ENCODE measurements at places on chromosomes 6 and 20.
A peak's percentile ranks its signal among the peaks of the same experiment; 100 is the strongest.

GRCh38 chr6:195861-196360 is 96.4 kb upstream of the DUSP22 start:
- peak; percentile 37 for DNase-seq

GRCh38 chr20:33915726-33916331 is 77.9 kb upstream of the RALY start:
- DNase-seq, result peak; percentile 21

- DNase-seq, result no peak
Observed at GRCh38 chr6:35541836-35542235, 29.1 kb upstream of the TULP1 start.

GRCh38 chr6:165306955-165307354 is 2.5 kb downstream of the C6orf118 start:
- DNase-seq, result no peak

- DNase-seq, result no peak
Observed at GRCh38 chr20:54107181-54107580, 36.8 kb upstream of the BCAS1 start.

DNA sequence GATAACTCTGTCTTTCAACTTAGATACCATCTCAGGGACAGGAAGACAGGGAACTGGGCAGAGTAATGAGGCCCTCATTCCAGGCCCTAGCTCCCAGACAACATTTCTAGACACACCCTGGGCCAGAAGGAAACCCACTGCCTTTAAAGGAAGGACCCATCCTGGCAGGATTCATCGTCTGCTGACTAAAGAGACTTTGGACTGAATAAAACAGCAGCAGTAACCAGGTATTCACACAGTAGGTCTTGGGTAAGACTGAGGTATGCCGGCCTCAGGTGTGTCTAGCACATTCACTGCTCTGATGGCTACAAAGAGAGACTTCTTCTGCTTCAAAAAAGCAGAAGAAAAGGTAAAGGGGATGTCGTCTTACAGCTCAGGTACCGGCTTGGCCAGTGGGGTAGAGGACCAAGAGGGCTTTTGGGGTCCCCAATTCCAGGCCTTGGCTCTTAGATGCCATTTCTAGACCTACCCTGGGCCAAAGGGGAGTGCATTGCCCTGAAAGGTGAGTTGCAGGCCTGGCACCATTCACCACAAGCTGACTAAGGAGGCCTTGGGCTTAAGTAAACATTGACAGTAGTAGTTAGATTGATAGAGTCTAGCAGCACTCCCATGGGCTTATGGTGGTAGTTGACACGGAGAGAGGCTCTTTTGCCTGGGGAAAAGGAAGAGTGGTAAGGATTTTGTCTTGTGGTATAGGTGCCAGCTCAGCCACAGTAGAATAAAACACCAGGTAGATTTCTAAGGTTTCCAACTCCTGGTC is 13.4 kb downstream of the SNX14 start:
- DNase-seq, result no peak

GRCh38 chr6:138107752-138108592 is 753 bp upstream of the PERP start:
- DNase-seq, result peak; percentile 9

DNA sequence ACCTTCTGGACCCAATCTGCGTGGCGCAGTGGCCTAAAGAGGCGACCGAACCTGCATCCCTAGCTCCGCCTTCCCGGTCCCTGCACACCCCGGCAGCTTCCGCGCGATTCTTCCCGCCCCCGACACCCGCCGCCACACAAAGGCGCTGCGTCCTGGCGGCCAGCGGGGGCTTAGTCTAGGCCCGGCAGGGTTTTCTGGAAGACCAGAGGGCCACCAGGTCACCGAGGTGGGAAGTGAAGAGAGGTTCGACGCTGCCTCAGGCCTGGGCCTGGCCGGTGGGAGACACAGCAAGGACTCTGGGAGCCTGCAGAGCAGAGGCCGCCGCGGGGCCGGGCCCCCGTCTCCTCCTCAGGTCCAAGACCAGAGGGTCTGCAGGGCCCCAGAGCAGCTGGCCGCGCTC is 154.9 kb downstream of the OR2B2 start:
- peak; percentile 27 for DNase-seq

DNA sequence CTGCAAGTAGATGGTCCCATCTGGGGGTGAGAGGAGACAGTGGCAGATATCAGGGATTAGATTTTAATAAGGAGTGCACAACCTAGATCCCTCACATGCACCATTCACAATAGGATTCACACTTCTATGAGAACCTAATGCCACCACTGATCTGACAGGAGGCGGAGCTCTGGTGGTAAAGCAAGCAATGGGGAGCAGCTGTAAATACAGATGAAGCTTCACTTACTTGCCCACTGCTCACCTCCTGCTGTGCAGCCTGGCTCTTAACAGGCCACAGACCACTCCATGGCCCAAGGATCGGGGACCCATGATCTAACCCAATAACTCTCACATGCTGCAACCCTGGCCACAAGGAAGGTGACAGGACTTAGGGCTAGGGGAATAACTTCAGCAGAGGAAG is 75.4 kb downstream of the ZNF133 start:
- no peak for DNase-seq

- no peak for DNase-seq
Observed at GRCh38 chr6:139595183-139595582, 220.7 kb upstream of the CITED2 start.

DNA sequence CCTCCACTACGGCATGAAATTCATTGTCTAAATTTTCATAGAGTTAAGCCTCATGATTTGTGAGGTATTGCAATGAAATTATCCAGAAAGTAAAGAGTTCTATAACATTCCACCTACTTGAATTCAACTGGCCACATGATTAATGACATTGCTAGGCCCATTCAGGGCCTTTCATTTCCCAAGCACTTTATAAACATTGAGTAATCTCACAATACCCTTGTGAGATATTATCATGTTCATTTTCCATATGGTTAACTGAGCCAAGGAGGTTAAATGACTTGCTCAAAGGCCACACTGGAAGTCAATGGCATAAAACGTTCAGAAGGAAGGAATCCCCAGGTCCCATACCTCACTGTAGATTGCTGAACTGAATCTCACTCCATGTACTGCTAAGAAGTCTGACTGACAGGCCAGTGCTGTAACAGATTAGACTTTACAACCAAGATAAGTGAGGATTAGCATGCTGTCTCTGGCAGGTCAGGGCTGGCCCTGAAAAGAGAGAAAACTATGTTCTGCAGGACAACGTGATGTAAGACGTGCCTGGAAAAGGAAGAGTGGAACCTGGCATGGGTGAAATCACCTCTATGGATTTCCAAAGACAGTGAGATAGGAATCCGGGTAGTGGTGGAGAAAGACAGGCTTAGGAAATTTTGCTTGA is 75.9 kb upstream of the SPACA1 start:
- DNase-seq, result no peak

- DNase-seq, result no peak
Observed at GRCh38 chr20:41437836-41438235, 71.2 kb upstream of the EMILIN3 start.

DNA sequence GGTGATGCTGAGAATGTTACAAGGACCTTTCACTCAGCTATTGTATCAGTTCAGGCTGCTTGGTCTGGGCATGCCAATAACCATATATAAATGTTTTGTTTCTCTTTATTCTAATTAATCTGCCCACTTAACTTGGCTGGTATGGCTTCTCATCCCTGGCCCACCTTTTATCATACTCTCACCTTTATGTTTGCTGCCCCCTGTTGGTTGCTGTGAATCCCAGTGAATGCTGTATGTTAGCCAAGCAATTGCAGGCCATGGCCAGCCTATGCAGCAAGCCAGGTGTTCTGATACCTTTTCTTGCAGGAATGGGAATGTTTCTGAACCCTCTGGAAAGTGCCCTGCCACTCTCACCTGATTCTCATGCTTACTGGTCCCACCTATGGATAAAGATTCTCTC is 54.6 kb downstream of the PCSK2 start:
- no peak for DNase-seq

GRCh38 chr6:35973670-35974222 is 50.7 kb downstream of the SLC26A8 start:
- DNase-seq, result no peak

DNA sequence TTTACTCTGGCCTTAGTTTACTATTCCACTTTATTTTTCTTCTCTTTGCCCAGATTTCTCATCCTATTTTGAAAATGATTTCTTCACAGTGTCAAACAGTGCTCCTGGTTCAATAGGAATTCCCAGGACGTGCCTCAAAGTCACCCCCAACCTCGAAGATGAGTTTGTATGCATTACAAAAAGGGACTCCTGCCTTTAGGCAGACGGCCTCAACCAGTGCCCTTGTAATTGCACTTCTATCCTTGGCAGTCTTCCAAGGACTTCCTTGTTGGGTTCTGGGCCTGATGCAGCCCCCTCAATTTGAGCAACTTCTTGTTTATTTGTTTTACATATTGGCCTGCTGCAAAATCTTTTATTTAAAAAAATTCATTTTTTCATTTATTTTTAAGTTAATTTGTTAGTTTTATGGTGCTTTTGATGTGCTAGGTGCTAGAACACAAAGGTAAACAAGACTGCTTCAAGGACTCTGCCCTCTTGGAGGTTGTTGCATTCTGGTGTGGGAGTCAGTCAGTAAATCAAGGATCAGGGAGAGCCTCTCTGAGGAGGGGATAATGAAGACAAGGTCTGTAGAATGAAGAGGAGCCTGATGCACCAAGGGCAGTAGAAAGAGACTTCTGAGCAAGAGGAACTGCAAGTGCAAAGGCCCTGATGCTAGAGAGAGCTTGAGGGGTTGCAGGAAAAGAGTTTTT is 181.5 kb upstream of the LAMP5 start:
- DNase-seq, result no peak

- DNase-seq, result no peak
Observed at GRCh38 chr6:162618448-162619002, 109.0 kb downstream of the PRKN start.

- no peak for DNase-seq
Observed at GRCh38 chr6:79628466-79629288, 2.5 kb upstream of the SH3BGRL2 start.

- no peak for DNase-seq
Observed at GRCh38 chr6:33589731-33590530, 9.9 kb upstream of the BAK1 start.

DNA sequence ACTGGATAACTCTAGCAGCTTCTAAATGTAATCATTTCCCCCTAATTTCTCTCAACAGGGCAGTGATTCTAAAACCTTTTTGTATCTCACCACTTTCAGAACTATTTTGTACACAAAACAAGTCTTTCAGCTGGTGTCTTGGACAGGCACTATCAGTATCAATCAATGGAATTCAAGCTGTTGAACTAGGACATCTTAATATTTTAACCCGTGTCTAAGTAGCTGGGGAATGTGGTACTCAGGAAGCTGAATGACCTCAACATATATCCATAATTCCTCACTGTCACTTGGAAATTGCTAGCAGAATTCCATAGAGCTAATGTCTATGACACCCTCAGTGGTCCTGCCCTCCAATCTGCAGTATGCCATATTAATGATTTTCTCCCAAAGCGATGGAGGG is 24.5 kb downstream of the ADAT2 start:
- DNase-seq, result no peak

DNA sequence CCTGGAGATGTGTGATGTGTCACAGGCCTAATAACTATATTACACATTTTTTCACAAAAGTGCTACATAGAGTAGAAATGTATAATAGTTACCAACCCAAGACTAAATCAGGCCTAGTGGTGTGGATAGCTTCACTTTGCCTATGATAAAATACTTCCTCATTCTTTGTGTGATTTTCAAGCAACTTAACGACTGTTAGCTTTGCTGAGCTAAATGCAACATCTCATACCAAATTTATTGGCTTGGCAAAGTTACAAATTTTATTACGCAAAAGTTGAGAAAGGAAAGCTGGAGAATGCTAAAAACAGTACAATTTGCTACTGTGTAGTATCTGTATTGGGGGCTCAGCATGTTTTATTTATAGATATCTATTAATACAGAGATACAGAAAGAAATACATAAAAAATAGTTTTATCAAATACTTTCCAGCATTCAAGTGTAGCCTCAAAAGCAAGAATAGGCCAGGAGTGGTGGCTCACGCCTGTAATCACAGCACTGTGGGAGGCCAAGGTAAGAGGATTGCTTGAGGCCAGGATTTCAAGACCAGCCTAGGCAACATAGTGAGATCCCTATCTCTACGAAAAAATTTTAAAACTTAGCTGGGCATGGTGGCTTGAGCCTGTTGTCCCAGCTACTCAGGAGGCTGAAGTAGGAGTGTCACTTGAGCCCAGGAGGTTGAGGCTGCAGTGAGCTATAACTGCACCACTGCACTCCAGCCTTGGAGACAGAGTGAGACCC is 3.6 kb upstream of the EDN1 start:
- DNase-seq, result no peak

DNA sequence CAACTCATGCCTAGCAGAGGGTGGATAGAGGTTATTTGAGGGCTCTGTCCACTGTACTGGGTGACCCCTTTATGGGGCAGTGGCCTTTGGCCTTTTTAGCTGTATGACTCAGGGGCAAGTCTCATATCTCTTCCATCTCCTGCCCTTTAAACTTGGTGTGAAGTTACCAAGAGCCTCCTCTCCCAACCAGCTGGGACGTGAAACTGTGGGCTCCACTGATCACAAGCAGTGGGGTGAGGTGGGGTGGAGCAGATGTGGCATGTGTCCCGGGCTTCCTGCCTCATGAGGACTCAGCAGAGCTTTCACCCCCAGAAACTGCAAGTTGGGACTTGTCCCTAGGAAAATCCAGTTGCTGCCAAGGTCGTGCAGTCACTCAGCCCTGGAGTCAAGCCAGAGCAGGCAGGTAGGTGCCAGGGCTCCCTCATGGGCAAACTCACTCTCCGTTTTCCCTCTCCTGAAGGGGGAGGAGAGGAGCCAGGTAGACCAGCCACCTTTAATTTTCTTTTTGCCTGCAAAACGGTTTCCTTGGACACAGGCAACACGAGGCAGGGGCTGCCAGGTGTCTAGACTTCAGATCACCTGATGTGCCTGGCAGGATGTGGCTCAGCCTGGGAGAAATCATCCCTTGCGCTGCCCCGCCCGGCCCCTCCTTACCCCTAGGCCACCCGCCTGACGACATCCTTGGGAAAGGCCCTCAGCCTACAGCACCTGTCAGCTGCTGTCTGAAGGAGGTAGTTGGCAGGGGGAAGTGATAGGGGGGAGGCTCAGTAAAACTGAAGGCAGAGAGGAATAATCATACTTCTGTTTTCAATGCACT is 4.0 kb downstream of the CDKN1A start:
- peak; percentile 52 for DNase-seq

GRCh38 chr6:33128318-33128717 is 52.5 kb downstream of the HLA-DPB1 start:
- DNase-seq, result no peak

- no peak for DNase-seq
Observed at GRCh38 chr6:1667012-1667804, 57.5 kb downstream of the FOXC1 start.

GRCh38 chr20:64065974-64066343 is 3.0 kb downstream of the TCEA2 start:
- no peak for DNase-seq

DNA sequence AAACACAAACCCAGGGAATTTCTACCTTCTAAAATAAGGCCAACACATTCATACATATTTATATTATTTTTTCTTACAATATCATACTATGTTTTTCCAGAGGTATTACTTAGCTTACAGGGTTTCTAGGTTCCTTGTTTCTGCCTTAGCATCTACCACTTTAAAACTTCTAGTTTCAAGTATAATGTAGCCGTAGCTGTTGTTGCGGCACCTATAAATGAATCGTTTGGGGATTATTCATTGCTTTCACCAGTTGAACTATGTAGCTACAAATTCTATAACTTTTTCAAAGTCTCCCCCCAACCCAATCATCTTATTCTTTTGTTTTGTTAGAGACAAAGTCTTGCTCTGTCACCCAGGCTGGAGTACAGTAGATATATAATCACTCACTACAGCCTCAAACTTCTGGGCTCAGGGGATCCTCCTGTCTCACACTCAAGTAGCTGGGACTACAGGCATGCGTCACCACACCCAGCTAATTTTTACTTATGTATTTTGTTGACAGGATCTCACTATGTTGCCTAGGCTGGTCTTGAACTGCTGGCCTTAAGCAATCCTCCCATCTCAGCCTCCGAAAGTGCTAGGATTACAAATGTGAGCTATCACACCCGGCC is 43.9 kb downstream of the TNFAIP3 start:
- no peak for DNase-seq

All from stimulated activated CD4-positive, alpha-beta T cell treated with anti-CD3 and anti-CD28 coated beads, TNF-alpha, amount 100 ng/mL, for 4 hours (primary cell).